ENCODE measurements at places on chromosomes 12 and 14. TPM values are rescaled to one million over a fixed set of nuclear protein-coding genes. Genes with fewer than 3 reads are reported as not detected.
A peak's percentile ranks its signal among the peaks of the same experiment; 100 is the strongest.

The PDE3A gene
- under 0.01 TPM for total RNA-seq

The CD4 gene
- total RNA-seq = not detected

The RGS6 gene
- total RNA-seq = not detected

The P3H3 gene
- 20.0 TPM for total RNA-seq

The OR6C3 gene
- total RNA-seq = not detected

The KRT77 gene
- not detected for total RNA-seq

The FUT8 gene
- total RNA-seq = 16.3 TPM

The TSHR gene
- total RNA-seq = not detected

The ATL1 gene
- total RNA-seq = 0.79 TPM

The IPO8 gene
- 25.2 TPM for total RNA-seq

The CATSPERB gene
- 2.1 TPM for total RNA-seq

The CIPC gene
- 14.5 TPM for total RNA-seq

The CFAP73 gene
- total RNA-seq = not detected

The TMEM30B gene
- total RNA-seq = 10.5 TPM

GRCh38 chr12:111269718-111270117, 99.2 kb downstream of the PHETA1 start:
- no peak for DNase-seq

- DNase-seq = no peak
Observed at GRCh38 chr14:103629503-103630121, 601 bp downstream of the KLC1 start.

GRCh38 chr14:92382677-92383076, 59.7 kb downstream of the SLC24A4 start:
- peak; percentile 13 for DNase-seq

DNA sequence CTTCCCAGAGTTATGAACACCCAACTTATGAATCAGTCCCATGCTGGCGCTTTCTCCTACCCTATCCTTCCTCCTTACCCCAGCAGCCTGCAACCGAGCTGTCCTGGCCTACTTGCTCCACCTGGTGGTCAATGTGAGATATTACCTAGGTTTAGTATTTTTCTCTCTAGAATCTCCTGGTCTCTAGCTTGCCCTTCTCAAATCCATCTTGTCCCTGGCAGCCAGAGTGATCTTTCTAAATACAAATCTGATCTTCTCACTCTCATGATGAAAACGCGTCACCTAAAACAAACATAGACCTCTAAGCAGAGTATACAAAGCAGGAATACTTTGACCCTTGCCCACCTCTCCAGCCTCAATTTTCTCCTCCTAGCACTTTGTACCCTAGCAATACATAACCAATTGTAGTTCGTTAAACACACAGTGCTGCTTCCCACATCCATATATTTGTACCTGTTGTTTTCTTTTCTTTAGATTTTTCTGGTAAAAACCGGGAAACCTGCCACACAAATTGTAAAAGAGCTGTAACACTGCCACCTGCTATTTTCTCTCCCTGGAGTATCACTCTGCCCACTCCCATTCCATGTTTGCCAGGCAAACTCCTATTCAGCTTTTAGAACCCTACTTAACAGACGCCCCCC, 20.0 kb upstream of the TCP11L2 start:
- DNase-seq = peak; percentile 76

- DNase-seq = no peak
Observed at GRCh38 chr14:29799464-29800095, 128.1 kb downstream of the PRKD1 start.

- DNase-seq = no peak
Observed at GRCh38 chr12:42749239-42749638, 159.7 kb upstream of the PRICKLE1 start.

- no peak for DNase-seq
Observed at GRCh38 chr12:64780531-64781279, 21.5 kb upstream of the GNS start.

GRCh38 chr12:123928274-123928865, 44.3 kb downstream of the CCDC92 start:
- DNase-seq = no peak

- DNase-seq = no peak
Observed at GRCh38 chr14:75361751-75362433, 65.9 kb upstream of the JDP2 start.

DNA sequence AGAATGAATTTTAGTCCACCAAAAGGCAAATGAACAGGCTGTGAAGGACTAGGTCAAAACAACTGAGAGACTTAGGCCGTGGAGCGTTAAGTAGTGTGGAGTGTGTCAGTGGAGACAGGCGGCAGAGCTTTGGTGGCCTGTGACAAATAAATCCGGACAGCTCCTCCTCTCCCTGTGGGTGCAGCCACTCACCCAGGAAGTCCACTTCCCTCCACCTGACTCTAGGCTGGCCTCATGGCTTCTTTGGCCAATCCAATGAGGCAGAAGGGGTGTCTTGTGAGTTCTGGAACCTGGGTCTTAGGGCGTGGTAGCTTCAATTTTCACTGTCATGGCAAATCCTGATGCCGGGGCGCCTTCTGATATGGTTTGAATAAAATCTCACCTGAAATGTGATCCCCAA, 180.9 kb upstream of the C14orf180 start:
- DNase-seq = no peak

DNA sequence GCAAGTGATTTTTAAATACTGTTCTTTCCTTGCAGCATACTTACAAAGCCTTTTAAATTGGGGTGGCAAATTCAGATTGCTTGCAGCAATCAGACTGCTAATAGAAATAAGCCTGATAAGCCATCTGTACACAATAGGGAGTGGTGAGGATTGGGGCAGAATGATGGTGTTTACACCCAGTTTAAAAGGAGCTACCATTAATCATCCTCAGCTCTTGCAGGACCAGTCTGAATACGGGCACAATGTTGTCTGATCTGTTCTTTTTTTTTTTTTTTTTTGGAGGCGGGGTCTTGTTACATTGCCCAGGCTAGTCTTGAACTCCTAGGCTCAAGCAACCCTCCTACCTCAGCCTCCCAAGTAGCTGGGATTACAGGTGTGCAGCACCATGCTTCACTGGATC, 50.1 kb upstream of the REP15 start:
- DNase-seq = no peak

- peak; percentile 34 for DNase-seq
Observed at GRCh38 chr14:91396959-91397815, 20.4 kb downstream of the CCDC88C start.

DNA sequence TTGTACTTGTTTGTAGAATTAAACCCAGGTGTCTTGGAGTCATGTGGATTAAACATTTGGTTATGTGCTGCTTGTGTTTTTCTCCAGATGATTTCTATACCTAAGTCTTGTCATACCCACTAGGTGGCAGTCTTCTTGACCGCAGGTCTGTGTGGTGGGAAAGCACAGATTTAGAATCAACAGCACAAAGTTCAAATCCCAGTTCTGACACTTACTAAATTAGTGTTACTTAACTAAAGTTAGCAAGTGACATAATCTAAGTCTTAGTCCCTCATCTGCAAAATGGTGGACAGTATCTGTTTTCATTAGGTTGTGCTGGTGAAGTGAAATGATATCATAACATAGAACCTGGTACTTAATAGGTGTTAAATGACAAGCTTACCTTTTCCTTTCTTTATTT, 151.0 kb upstream of the ARHGAP5 start:
- DNase-seq = peak; percentile 57

DNA sequence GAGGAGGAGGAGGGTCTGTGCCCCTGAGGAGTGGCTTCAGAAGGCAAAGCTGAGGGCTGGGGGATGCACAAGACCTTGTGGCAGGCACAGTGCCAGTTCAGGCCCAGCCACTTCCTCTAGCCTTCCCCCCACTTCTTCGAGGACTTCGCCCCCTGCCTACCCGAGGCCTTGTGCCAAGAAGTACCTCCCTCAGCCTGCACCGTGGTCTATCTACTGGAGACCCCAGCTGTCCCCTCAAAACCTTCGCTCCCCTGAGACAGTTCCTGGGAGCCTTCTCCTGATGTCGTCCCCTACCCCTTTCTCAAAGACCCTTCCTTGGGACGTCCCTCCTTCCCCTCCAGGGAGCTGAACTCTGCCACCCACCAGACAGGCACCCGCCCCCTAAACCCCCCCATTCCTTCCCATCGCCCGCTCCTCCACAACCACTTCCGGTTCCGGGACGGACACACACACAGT, 604 bp downstream of the ZNF384 start:
- DNase-seq = no peak

DNA sequence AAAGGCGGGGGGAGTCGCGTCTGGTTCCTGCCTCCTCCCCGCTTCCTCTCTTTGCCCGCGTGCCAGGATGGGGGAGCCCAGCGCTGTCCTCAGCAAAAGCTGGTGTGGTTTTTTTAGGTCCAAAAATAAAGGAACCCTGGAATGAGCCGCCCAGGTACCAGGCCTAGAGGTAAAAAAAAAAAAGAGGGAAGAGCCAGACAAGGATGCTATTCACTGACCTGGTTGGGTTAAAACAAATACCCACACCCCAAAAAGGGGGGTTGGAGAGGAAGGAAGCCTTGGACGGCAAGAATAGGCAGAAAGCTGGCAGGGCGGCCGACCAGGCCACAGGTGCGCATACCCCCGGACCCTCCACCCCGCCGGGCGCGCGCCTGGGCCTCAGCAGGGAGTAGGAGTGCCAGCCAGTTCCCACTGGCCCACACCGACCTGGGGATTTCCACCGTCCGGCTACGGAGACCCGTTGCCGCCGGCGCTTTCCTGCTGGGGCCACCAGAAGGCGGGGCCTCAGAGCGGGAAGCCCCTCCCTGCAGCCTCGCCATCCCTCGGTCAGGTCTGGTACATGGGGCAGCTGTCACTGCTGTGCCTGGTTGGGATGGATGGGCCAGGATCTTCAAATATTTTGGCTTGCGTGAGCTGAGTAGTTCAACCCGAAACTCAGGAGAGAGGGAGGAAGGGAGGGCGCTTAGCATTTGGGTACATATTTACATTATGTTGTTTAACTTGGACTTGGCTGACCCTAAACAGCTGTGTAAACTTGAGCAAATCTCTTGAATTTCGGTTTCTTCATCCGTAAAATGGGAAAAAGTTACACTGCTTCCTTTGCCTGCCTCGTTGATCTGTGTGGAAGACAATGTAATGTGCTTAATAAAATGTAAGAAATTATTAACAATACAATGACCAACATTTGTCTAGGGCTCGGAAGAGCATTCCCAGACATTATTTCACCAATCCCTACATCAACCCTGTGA, 5.4 kb upstream of the IRF2BPL start:
- peak; percentile 69 for DNase-seq

DNA sequence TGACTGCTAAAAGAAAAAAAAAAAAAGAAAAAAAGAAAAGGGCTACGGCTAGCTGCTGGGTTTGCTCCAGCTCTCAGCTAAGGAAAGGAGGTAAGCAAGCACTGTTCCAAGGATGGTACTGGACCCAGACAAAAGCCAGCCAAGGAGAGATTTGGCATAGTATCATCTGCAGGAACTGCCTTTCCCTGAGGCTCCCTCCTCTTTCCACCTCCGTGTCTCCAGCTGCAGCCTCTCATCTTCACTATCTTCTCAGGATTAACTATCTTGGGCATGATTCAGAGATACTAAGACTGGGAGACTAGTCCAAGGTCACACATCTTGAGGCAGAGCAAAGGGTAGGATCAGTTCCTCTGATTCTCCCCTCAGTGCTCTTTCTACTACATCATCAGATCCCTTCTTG, 6.0 kb downstream of the KITLG start:
- DNase-seq = no peak
